Activated T-cell treated with anti-CD3 and anti-CD28 coated beads, Interleukin-2, amount 50 U/mL, for 1 hour (primary cell): ENCODE measurements at places on chromosomes 12 and 14.

GRCh38 chr12:128421375-128421774 is 154.4 kb downstream of the TMEM132C start:
- DNase-seq, result no peak

DNA sequence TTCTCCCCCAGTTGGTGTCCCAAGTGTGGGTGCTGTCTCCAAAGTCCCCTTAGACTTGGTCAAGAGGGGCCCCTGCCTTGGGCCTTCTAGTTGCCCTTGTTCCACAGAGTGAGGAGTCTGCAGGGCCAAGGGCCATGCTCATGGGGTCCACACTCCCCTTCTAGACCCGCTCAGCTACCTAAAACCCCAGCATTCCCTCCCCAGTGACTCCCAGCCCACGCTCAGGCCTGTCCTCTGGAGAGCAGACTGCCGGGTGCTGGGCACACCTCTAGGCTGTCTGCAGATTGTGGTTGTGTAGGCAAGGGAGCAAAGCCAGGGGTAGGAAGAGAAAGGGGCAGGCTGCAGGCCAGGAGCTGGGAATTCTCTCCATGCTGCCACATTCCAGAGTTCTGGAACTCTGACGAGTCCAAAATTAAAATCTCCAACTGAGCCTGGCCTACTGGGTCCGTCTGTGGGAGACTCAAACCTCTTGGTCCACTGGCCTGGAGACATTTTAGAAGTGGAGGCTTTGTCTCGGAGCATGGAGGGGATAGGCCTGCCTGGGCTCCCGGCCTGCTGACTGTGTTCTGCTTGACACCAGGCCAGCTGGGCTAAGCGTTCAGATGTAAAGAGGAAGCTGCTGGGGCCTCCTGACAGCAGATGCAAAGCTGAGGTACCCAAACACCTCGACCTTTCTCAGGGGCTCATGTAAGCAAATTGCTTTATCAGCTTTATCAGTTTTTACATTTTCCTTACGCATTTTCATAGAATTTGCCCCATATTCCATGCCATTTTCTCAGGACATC is 13.7 kb upstream of the KRT5 start:
- DNase-seq, result no peak

DNA sequence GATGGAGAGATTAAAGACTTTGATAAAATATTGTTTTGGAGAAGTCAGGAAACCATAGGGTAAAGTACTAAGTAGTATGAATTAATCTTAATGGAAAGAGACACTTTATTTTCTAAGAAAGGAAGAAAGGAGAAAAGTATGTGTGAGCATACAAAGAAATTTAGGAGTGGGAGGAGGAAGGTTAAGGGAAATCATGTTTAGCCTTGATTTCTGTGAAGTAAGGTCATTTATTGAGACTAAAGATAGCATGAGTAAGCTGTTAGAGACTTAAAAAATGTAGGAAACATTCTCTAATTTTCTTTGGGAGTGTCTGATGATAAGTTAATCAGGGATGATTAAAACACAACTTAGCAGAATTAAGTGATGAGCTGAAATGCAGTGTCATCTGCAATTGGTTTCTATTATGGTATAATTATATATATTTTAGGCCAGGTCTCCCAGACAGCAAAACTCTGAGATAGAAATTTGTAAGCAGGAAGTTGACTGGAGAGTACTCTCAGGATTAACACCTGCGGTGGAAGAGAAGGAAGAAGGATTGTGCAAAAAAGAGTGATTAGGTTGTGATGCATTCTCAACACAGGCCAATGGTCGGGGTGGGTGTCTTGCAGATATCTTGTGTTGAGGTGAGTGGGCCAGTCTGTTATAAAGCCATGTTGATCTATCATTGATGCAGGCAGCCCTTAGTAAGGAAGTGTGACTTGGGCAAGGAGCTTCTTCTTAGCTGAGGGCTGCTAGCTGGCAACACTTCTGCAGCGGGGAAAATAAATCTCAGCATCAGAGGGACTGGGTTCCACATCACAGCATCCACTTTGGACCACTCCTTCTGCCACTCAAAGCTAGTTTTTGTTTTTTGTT is 256.2 kb downstream of the AEBP2 start:
- no peak for DNase-seq

GRCh38 chr14:74913986-74914573 is 9.0 kb downstream of the RPS6KL1 start:
- DNase-seq, result no peak

DNA sequence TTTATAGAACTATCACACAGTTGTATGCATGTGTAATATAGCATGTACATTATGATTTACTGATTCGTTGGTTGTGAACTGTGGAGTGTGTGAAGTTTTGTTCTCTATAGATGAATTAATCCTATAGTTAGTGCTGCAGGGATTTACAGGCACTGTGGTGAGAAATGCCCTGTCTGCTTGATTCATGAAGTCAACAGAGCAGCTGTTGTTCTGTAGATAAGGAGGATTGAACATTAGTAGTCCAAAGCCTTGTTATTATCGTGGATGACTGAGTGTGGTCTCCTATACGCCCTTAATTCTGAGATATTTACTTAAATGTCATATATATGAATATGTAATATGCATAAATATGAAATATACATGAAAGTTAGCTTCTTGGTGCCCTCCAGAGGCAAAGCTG is 98.3 kb downstream of the DNAH10 start:
- DNase-seq, result no peak
